Dorsolateral prefrontal cortex (tissue), 122 donors: ENCODE measurements at places on chromosomes 7 and 10.
A peak's percentile ranks its signal among the peaks of the same experiment; 100 is the strongest.

DNA sequence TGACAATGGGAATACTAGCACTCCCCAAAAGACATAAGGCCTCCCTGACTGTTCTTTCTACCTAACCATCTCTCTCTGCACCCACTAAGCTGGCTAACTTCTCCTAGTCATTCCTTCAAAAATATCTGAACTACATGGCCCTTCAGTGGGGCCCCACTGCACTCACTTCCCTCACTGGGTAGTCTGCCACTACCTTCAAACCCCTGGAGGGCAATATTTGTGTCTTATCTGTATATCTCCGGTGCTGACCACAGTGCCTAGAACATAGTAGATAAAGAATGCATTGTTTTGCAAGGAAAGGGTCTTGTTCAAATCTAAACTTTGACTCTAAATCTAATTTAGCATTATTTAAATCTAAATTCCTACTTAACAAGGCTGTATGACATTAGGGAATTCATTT is 44.3 kb downstream of the CACUL1 start:
- no peak for DNase-seq

- no peak for DNase-seq
Measured at GRCh38 chr7:1160670-1161021, 650 bp upstream of the ZFAND2A start.

GRCh38 chr10:102399217-102400021 is 3.9 kb downstream of the NFKB2 start:
- peak; percentile 94 for DNase-seq

DNA sequence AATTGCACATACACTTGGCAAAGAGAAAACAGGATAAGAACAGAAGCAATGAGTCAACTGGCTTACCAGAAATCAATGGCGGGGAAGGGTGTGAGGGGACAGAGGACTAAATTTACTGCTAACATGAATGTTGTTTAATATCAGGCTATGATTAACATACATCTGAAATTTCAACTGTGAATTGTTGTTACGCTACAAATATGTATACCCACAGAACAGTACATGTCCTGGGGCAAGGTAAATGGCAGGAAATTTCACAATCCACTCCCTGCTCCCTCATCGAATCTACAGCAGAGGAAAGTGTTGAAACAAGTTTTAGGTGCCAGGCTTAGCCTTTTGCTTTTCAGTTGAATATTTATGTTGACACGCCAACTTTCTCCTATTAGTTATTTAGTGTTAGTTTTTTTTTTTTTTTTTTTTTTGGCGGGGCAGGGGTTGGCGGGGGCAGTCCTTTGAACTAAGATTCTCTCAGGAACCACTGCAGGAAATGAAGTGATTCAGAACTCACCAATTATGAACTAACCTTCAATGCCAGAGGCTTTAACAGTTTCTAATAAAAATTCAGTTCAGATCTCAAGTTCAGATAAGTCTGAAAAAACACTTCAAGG is 99.0 kb downstream of the UBE2H start:
- DNase-seq: no peak

- DNase-seq: no peak
Measured at GRCh38 chr10:4262449-4262848, 477.4 kb upstream of the KLF6 start.

- no peak for DNase-seq
Measured at GRCh38 chr10:19930936-19931893, 115.0 kb downstream of the PLXDC2 start.

- no peak for DNase-seq
Measured at GRCh38 chr7:157671358-157672255, 334.8 kb downstream of the DNAJB6 start.

GRCh38 chr10:35307297-35307696 is 29.0 kb upstream of the CCNY start:
- no peak for DNase-seq

DNA sequence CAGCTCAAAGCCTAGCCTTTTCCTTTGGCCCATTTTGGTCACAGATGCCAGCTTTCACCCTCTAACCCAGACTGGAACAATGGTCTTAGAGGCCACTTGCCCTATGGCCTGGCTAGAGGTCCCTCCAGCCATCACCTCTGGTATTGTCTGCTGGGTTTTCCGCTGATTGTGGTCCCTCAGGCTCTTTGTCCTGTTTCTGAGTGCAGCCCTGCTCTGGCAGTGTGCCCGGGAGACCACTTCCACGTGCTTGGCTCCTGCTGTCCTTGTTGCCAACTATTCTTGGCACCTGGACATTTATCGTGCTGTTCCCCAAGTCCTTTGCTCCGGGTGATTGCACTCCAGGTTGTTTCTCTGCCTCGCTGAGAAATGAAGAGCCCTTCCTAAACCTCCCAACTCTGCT is 53.3 kb upstream of the FAM180A start:
- no peak for DNase-seq

- DNase-seq: no peak
Measured at GRCh38 chr10:43407148-43407575, 1.8 kb downstream of the HNRNPF start.

DNA sequence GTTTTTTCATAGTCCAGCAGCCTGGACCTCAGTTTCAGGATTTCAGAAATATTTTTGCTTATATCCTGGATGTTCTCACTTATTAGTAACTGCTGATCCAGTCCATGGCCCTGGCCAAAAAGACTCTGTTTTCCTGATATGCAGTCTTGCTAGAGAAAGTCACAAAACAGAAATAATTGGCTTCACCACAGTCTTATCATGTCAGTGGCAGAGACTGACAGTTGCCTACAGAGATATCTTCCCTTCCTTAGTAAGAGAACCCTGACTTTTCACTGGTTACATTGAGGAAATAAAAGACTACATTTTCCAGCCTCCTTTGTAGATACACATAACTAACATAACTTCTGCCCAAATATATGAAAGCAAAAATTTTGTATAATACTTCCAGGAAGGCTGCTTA is 56.6 kb downstream of the AHR start:
- no peak for DNase-seq

DNA sequence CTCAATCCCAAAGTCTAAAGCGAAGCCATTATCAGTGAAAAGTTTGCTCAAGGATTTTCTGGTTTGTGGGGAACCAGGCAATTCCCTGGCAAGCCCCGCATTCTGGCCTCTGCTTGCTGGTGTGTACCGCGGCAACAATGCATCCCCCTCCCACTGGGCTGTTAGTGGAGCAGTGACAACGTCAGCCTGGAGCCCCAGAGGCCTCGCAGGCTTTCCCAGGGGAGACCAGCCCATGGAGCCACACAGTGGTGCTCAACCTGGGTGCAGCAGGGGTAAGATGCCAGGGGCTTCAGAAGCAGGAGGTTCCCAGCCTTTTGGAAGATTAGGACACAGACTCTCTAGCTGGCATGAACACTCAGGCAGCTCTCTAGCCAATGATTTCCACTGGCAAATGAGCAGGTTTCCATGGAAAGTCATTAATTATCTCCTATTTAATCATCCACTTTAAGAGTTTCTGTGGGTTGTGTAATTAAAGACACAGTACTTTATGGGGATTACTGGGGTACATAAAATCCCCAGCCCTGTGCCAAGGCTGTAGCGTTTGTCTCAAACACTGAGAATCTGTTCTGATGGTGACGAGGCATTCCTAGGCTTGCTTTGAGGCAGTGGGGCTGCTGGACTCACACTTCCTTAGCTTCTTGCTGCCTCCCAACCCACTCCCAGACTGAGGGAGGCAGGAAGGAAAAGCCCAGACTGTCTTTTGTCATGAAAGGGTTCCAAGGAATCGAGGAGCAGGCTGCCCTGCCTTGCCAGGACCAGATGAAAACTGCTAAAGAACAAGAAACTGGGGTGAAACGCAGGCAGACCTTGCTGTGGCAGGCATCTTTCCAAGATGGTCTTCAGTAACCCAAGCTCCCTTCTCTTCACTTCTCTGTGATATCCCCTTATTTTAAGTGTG is 411.9 kb upstream of the SHH start:
- no peak for DNase-seq
